ENCODE measurements at places on chromosomes 5 and 9. TPM values are rescaled to one million over a fixed set of nuclear protein-coding genes. Genes with fewer than 3 reads are reported as not detected.

DNA sequence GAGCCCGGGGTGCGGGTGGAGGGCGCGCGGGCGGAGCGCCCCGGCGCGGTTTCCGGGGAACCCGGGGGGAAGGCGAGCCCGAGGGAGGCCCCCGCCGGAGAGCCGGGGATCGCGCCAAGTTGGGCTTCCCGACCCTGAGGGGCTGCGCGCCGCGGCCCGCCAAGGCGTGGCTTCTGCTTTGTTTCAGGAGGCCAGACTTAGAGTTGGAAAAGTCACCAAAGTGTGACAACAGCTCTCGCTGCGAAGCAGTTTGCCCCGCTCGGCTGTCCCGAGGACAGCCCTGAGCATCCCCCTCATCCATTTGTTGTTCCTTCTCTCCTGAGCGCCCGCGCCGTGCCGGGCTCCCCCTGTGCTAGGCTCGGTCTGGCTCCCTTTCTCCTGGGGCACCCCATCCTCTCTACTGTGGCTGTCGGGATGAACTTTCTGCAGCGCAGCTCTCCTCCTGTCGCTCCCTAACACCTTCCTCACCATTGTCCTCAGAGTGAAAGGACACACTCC is 410 bp downstream of the GLIPR2 start:
- no peaks in the 10 kb centered on the region for H3K27me3 ChIP-seq
- H3K4me3 ChIP-seq: peak overlapping the region; percentile 99
- peak overlapping the region; percentile 84 for H3K27ac ChIP-seq
- peaks cover 64% of the 10 kb centered on the region for H3K4me1 ChIP-seq
- peaks cover 3% of the 10 kb centered on the region for H3K36me3 ChIP-seq

DNA sequence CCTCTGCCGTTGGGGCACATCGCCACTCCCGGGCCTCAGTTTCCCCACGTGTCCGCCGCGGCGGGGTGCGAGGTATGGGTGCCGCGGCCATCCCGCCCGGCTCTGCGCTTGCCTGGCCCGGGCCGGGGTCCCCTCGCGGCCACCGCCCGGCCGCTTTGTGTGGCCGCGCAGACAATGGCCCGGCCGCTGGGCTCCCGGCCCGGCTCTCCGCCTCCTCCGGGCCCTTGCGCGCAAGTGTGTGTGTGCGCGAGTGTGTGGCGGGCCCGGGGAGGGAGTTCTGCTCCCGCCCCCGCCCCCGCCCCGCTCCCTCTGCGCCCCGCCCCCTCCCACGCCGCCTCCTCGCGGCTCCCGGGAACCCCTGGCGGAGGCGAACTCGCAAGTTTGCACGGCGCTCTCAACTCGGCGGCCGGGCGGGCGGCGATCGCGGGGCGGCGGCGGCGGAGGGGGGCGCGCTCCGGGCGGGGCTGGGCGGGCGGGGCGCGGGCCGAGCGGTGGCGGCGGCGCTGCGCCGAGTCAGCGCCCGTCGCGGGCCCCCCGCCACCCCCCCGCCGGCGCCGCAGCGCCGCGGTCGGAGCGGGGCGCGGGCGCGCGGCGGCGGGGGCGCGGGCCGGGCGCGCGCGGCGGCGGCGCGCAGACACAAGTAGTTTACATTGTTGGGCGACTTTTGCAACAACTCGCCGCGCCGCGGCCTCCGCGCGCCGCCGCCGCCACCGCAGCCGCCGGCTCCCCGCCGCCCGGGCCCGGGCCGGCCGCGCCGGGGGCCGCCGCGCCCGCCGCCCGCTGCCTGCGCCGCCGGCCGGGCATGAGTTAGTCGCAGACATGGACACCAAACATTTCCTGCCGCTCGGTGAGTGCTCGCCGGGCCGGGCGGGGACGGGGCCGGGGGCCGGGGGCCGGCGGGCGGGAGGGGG is at the start of gene RXRA:
TSS of gene RXRA (plus strand) at position 643 of the 911 bp plus-strand sequence. CDS start at position 820, 177 bp downstream.
- no peak for DNase-seq
- no peaks in the 10 kb centered on the region for H3K36me3 ChIP-seq
- peaks cover 59% of the 10 kb centered on the region for H3K4me1 ChIP-seq
- H3K4me3 ChIP-seq: peak within 1 kb of the TSS; percentile 81

- H3K27ac ChIP-seq: peak overlapping the region; percentile 38
- no peaks in the 10 kb centered on the region for H3K27me3 ChIP-seq
- H3K36me3 ChIP-seq: peaks cover 5% of the 10 kb centered on the region
- H3K4me3 ChIP-seq: no peak overlapping the region
Measured at GRCh38 chr9:132008184-132008803, 71.4 kb downstream of the MED27 start.

- H3K27me3 ChIP-seq: no peaks in the 10 kb centered on the region
- peaks cover 32% of the 10 kb centered on the region for H3K4me1 ChIP-seq
- no peak overlapping the region for H3K27ac ChIP-seq
- no peak overlapping the region for H3K4me3 ChIP-seq
- peaks cover 25% of the 10 kb centered on the region for H3K36me3 ChIP-seq
Measured at GRCh38 chr5:149500922-149501582, 50.2 kb downstream of the CSNK1A1 start.

- peaks cover 2% of the 10 kb centered on the region for H3K4me1 ChIP-seq
- no peaks in the 10 kb centered on the region for H3K36me3 ChIP-seq
- no peak overlapping the region for H3K4me3 ChIP-seq
Measured at GRCh38 chr9:136857166-136857565, 5.0 kb downstream of the MAMDC4 start.

The CXCL14 gene
- total RNA-seq: 0.21 TPM

The CSF2 gene
- total RNA-seq: not detected

- DNase-seq: no peak
- H3K27ac ChIP-seq: no peak overlapping the region
- H3K27me3 ChIP-seq: peaks cover 43% of the 10 kb centered on the region
- H3K36me3 ChIP-seq: no peaks in the 10 kb centered on the region
- H3K4me3 ChIP-seq: no peak overlapping the region
Measured at GRCh38 chr5:160524827-160525226, 103.2 kb downstream of the PTTG1 start.

The ANKS6 gene
- 17.1 TPM for total RNA-seq

The NFIB gene
- 63.1 TPM for total RNA-seq

- no peak overlapping the region for H3K4me3 ChIP-seq
- peaks cover 6% of the 10 kb centered on the region for H3K4me1 ChIP-seq
- H3K27ac ChIP-seq: no peak overlapping the region
- no peaks in the 10 kb centered on the region for H3K36me3 ChIP-seq
- DNase-seq: no peak
Measured at GRCh38 chr9:73269430-73270101, 117.9 kb downstream of the ANXA1 start.

- peaks cover 6% of the 10 kb centered on the region for H3K4me1 ChIP-seq
- DNase-seq: no peak
- no peaks in the 10 kb centered on the region for H3K36me3 ChIP-seq
- no peak overlapping the region for H3K4me3 ChIP-seq
- no peak overlapping the region for H3K27ac ChIP-seq
Measured at GRCh38 chr5:92401492-92401891, 1018.4 kb upstream of the ARRDC3 start.

The PCDHGA6 gene
- 0.65 TPM for total RNA-seq

- H3K27me3 ChIP-seq: peaks cover 4% of the 10 kb centered on the region
- H3K4me1 ChIP-seq: peaks cover 17% of the 10 kb centered on the region
- H3K36me3 ChIP-seq: no peaks in the 10 kb centered on the region
- H3K4me3 ChIP-seq: no peak overlapping the region
- no peak overlapping the region for H3K27ac ChIP-seq
- DNase-seq: no peak
Measured at GRCh38 chr9:133237035-133237731, 28.1 kb upstream of the OBP2B start.

GRCh38 chr5:143401227-143402016 is 2.1 kb downstream of the NR3C1 start:
- H3K4me1 ChIP-seq: peaks cover 65% of the 10 kb centered on the region
- H3K27me3 ChIP-seq: no peaks in the 10 kb centered on the region
- H3K4me3 ChIP-seq: peak overlapping the region; percentile 80
- H3K36me3 ChIP-seq: peaks cover 10% of the 10 kb centered on the region
- no peak for DNase-seq

DNA sequence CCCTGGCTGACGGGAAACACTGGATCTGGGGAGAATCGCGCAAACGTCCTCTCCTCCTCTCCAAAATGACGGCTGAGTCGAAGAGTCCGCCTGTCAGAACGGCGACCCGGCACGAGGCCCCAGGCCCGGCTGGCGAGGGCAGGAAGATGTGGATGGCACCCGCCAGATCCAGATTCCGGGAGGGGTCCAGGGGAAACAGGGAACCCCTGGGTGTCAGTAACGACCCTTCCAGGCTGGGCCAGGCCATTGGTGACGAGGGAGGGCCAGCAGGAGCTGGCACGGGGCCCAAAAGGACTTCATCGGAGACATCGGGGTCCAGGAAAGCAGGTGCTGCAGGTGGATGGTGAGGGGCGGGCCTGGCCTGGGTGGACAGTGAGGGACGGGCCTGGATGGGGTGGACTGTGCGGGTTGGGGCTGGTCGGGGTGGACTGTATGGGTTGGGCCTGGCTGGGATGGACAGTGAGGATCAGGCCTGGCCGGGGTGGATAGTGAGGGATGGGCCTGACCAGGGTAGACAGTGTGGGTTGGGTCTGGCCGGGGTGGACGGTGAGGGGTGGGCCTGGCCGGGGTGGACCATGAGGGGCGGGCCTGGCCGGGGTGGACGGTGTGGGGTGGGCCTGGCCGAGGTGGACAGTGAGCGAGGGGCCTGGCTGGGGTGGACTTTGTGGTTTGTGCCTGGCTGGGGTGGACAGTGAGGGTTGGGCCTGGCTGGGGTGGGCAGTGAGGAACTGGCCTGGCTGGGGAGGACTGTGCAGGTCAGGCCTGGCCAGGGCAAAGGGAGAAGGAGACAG is 14.0 kb downstream of the SLC6A3 start:
- peaks cover 14% of the 10 kb centered on the region for H3K36me3 ChIP-seq
- peak; percentile 90 for DNase-seq
- H3K27ac ChIP-seq: no peak overlapping the region
- H3K4me3 ChIP-seq: no peak overlapping the region

The CCNJL gene
- 11.4 TPM for total RNA-seq

- no peaks in the 10 kb centered on the region for H3K27me3 ChIP-seq
- H3K4me1 ChIP-seq: peaks cover 58% of the 10 kb centered on the region
Measured at GRCh38 chr5:147450606-147451005, 59.3 kb downstream of the DPYSL3 start.

DNA sequence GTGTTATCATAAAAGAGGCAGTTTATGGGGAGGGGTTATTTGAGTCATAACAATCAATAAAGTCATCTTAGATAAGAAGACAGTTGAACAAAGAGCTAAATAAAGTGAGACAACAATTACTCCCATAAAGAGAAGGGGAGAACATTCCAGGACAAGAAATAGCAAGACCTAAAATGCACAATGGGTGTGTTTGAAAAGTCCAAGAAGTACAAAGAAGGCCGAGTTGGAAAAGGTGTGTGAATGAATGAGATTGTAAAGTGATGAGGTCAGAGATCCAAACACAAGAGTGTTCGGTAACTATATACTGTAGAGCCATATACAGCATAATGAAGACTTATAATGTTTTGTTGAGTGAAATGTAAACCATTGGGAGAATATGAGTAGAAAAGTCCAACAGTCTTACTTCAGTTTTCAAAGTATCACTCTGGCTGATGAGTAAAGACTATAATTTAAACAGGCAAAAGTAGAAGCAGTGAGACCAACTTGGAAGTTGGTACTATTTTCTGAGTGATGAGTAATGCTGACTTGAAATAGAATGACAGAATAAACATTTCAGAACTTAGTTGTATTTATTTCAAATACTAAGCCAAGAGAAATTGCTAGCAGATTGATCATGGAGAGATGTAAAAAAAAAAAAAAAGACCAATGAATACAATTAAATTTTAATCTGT is 868.7 kb upstream of the CDH9 start:
- no peaks in the 10 kb centered on the region for H3K27me3 ChIP-seq
- no peaks in the 10 kb centered on the region for H3K4me1 ChIP-seq
- DNase-seq: no peak
- H3K36me3 ChIP-seq: no peaks in the 10 kb centered on the region
- no peak overlapping the region for H3K27ac ChIP-seq
- no peak overlapping the region for H3K4me3 ChIP-seq

The PCDH1 gene
- 10.9 TPM for total RNA-seq

DNA sequence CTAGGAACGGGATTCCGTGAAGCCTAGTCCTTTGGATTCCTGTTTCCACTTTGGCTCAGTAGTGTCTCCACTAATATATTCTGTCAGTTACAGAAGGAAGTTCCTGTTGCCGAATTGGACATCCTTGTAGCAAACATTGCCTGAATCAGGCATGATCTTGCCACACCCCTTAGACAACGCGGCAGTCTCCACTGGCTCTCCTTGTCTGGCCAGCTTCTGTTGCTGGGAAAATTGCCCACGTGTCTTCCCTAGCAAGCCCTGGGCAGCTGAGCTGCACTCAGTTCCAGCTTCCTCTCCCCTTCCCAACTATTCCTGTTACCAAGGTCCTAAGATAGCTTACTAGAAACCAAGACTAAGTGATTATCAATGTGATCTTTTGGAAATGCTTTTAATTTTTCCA is 316.6 kb upstream of the RIOK2 start:
- H3K36me3 ChIP-seq: no peaks in the 10 kb centered on the region
- no peak for DNase-seq
- H3K27me3 ChIP-seq: peaks cover 9% of the 10 kb centered on the region
- no peaks in the 10 kb centered on the region for H3K4me1 ChIP-seq
- no peak overlapping the region for H3K4me3 ChIP-seq
- no peak overlapping the region for H3K27ac ChIP-seq

GRCh38 chr9:114264806-114265550 is 57.9 kb upstream of the ORM1 start:
- H3K27me3 ChIP-seq: no peaks in the 10 kb centered on the region
- H3K4me3 ChIP-seq: no peak overlapping the region
- no peak for DNase-seq
- peaks cover 13% of the 10 kb centered on the region for H3K36me3 ChIP-seq
- no peak overlapping the region for H3K27ac ChIP-seq
- H3K4me1 ChIP-seq: no peaks in the 10 kb centered on the region
